ENCODE measurements at places on chromosomes 2 and 18.

DNA sequence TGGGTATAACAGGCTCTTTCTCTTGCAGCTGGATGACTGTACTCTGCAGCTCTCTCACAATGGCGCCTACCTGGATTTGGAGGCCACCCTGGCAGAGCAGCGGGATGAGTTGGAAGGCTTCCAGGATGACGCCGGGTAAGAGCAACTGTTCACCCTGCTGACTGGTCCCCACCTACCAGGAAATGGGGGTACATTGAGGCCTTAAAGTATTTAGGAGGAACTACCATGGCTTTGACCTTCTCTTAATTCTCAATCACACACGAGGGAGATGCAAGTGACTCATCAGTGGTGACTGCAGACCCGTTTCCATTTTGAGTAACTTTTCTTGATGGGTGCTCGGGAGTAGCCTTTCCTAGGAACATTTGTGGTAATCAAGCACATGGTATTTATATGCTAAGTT, 58.0 kb downstream of the FHOD3 start:
- no peak for DNase-seq

DNA sequence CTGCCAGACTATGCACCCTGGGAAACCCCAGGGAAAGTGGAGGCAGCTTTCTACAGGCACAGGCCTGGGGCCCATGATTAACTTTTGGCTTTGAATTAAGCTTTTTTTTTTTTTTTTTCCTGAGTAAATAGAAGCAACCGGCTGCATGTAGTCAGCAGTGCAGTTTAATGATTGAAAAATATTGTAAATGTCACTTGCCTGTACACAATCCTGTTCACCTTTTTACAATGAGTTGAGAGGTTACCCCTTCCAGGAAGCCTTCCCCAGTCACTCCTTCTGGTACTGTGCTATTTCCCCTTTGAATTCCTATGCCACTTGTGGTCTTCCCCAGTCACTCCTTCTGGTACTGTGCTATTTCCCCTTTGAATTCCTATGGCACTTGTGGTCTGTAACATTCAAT, 475.6 kb downstream of the TDRD15 start:
- DNase-seq: no peak

- no peak for DNase-seq
These were observed 22.5 kb downstream of the THOC1 start for GRCh38 chr18:245282-245847.

GRCh38 chr18:30175621-30176225, 866.8 kb downstream of the DSC3 start:
- DNase-seq: no peak

- DNase-seq: no peak
These were observed at the start of gene ZBTB7C for GRCh38 chr18:48408727-48409590. Gene ZBTB7C (minus strand): TSS chr18:48409383.

DNA sequence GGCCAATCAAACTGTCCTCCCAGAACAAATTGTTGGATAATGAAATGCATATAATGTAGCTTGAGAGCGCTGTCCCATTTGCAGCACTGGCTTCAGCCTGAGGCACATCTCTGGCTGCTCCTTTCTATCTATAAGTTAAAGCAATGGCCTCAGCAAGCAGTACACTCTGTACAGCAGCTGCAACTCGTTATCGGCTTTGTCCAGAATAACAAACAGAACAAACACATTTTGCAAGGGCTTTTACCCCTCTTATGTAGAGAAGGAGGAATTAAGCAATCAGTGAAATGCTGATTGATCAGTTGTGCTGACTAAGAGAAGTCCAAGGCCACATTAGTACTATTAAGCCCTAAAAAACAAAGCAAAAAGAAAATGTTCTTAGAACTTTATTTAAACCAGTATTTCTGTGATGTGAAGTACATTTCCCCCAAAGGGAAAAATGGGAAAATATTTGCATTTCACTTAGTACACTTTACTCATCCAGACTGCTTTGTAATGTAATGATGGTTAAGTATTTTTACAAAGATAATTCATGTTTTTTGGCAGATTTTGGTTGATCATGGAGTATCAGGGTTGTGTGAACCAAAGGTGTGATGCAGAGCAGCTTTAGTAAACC, 15.0 kb upstream of the CPS1 start:
- no peak for DNase-seq

- no peak for DNase-seq
These were observed 202.4 kb downstream of the FHOD3 start for GRCh38 chr18:36499938-36500337.

GRCh38 chr2:1539973-1540372, 126.7 kb downstream of the TPO start:
- no peak for DNase-seq

DNA sequence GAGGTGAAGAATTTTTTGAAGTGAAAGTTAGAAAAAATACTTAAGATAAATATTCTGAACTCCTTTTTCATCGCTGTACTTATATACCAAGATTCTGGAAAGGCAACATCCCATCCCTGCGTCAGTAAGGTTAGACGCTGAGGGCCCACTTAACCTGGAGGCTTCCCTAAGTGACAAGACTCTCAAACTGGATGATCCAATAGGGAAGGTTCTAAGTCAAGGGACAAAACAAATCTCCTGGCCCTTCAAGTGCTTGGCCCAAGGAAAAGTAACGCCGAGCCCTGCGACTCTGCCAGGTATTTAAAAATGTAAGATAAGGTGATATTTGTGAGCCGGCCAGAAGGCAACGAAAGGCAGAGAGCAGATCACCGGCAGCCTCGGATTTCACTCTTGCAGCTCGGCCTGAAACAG, 1.3 kb downstream of the STK39 start:
- DNase-seq: no peak

DNA sequence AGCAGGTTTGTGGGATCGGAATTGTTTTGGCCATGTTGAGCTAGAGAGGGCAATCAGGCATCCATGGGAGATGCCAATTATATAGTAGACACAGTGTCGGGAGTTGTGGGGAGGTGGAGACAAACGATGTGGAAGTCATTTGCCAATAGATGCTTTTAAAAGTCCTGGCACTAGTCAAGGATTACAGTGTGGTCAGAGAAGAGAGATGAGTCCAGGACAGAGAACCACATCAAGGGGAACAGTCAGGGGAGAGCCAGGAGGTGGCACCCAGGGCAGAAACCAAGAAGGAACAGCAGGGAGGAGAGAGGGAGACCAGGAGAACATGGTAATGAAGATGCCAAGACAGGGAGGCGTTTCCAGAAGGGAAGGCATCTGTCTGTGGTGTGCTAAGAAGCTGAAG, 81.2 kb downstream of the ARL4C start:
- DNase-seq: no peak

GRCh38 chr2:240672701-240673190, 9.9 kb downstream of the AQP12B start:
- DNase-seq: no peak

- no peak for DNase-seq
These were observed 384.7 kb upstream of the RAB12 start for GRCh38 chr18:8224576-8224975.

DNA sequence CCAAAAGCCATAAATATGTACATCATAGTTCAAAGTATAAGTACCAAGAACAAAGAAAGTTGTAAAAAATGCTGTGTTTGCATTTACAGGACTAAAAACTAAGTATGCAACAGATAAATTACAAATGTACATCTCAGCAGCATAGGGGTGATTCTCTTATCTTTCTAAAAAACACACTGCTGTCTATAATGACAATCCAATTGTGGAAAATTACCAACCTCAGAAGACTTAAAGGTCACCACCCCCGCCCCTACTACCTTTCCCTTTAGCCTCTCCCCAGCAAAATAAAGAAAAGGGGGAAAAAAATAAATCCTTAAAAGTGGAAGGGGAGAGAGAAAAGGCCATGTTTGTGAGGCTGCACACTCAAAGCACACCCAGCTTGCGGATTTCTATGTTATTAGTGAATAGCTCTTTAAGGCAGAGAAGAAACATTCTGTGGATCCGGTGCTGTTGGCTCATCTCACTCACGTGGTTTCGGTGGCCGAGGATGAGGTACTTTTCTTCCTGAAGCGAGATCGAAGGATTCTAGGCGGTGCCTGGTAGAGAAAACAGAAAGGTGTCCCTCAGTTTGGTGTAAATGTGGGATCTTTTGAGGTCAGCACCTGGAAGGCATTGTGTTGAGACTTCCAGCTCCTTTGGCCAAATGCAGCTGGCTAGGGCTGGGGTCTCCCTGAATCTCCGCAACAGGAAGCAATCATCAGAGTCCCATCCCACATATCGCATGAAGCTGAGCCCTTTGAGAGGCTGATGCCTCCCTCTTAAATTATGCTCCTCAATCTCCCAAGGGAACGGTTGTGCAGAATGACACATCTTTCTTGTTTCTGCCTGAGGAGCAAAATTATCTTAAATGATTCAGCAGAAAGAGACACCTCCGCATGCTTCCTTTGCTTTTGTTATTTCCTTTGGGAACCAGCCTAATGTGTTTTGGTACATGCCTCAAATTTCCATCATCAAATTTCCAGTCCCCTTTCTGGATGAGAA, 17.6 kb downstream of the MRPL35 start:
- no peak for DNase-seq

- no peak for DNase-seq
These were observed 10.1 kb downstream of the ZNF521 start for GRCh38 chr18:25341831-25342230.

- no peak for DNase-seq
These were observed 49.1 kb downstream of the DLGAP1 start for GRCh38 chr18:4405965-4406364.

DNA sequence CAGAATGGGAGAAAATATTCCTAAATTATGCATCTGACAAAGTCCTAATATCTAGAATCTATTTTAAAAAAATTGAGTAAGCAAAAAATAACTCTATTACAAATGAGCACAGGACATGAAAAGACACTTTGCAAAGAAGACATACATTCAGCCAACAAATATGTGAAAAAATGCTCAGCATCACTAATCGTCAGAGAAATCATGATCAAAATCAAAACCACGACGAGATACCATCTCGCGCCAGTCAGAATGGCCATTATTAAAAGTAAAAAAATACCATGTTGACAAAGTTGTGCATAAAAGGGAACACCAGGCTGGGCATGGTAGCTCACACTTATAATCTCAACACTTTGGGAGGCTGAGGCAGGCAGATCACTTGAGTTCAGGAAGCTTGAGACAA, 63.5 kb downstream of the EVA1A start:
- no peak for DNase-seq
